Lower lobe of right lung (tissue), 2 donors: ENCODE measurements at places on chromosomes 11 and 22.

- no peak for DNase-seq
Observed at GRCh38 chr11:57502376-57502775, 13.1 kb downstream of the SLC43A1 start.

DNA sequence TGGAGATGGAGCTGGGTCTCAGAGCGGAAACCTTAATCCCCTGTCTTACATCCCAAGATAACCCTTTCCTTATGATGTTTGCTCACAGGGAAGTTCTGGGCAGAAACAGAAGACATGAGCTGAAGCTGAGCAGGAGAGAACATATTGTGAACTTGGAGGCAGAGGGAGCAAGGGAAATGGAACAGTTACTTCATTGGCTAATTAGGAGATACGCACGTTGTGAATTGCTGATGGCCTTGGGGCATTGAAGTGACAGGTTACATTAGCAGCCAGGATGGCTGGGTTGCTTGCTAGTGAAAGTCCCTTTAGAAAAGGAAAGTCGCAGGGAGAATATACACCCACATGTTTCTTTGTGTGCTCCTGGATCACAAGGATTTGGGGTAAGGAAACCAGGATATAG, 48.7 kb downstream of the TENM4 start:
- DNase-seq: no peak

DNA sequence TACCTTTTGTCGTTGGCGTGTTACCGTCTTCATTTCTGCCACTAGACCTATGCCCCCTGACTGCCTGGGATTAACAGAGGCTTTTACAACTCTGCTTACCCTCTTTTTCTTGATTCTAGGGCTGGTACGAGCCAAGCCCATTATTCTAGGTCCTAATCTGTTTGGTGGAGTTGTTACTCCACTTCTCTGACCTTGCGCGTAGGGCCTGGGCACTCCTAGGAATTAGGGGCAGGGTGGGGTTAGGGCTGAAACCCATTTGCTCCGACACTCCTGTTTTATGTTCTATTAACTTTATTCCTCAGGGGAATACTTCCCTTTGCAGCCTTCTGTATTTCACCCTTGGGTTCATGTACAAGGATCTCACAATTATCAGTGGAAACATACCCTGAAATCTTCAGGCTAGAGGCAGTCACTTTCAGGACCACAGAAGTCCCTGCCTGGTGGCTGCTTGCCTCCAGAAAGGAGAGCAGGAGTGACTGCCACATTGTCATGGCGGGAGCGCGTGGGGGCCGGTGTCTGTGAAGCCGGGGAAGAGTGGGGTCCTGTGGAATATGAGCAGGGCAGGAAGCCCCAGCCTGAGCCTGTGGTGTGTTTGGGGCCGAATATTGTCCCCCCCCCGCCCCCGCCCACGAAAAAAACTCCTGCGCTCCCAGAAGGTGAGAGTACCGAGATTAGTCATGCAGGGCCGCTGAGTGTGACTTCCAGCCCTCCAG, 731 bp upstream of the SLC37A2 start:
- DNase-seq: no peak

GRCh38 chr11:14334893-14335292, 24.1 kb downstream of the RRAS2 start:
- DNase-seq: no peak

DNA sequence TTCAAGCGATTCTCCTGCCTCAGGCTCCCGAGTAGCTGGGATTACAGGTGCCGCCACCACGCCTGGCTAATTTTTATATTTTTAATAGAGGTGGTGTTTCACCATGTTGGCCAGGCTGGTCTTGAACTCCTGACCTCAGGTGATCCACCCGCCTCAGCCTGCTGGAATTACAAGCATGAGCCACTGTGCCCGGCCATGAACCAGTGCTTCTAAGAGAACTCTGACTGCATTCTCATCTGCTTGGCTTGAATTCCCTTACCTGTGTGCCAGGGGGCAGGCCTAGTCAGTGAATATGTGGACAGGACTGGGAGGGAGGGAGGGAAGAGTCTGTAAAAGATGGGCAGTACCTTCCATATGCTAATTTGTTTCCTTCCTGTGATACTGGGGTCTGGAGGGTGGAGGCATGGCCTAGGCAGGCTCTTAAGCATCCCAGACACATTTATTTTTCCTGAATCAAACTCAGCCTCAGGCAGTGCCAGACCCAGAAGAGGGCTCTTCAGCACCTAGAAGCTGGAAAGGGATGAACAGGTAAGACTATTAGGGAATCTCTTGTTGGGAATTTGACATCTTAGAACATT, 6.6 kb downstream of the RPS25 start:
- DNase-seq: no peak
